ENCODE measurements at places on chromosomes 2 and 18.

GRCh38 chr18:67961701-67962440 lies 445.4 kb upstream of the DSEL start:
- DNase-seq, result no peak

DNA sequence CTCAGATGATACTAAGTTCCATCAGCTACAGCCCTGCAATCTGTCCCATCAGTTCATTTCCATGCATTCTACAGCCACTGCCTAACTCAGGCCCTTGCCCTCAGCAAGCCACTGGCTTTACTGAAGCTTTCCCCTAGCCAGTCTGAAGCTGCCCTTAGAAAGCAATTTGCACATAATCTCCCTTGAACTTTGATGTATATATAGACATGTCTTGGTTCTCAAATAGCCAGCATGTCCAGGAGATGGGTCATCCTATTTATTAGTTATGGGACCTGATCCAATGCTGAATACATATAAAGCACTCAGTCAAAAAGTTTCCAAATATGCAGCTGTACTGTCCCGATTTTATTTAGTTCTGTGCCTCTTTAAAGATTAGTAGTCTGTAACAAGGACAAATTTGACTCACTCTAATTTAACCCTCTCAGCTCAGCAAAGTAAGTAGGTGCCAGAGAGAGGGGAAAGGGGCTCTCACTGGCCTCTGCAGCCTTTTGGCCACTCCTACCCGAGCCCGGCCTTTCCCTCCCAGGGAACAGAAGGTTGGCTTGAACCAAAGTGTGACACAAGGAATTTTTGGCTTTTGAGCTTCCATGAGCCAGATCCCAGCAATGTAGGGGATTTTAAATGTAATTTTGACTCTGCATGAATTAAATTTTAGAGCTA lies 70.7 kb downstream of the CCDC93 start:
- no peak for DNase-seq

GRCh38 chr18:44955825-44956224 lies 275.1 kb downstream of the SETBP1 start:
- DNase-seq, result no peak

- DNase-seq, result no peak
Measured at GRCh38 chr18:39776766-39777165, 2178.3 kb upstream of the PIK3C3 start.

DNA sequence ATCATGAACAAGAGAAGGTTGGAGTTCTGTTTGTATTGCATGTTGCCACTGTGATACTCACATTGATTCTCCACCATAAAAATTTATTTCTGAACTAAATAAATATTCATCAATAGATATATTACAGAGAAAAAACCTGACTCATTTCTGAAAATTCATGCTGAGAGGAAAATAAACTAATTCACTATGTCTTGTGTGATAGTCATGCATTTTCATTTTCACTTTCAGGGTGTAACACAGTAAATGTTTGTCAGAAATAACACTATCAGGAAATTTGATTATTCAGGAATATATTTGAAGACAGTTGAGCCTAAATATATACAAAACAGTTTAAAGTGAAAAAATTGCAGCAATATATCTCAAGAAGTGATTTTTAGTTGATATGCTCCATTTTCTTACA lies 335.2 kb downstream of the KCNJ3 start:
- no peak for DNase-seq

- peak; percentile 90 for DNase-seq
Measured at GRCh38 chr18:3816610-3817363, 366.8 kb downstream of the TGIF1 start.

- peak; percentile 51 for DNase-seq
Measured at GRCh38 chr2:25664183-25664964, 9.0 kb downstream of the DTNB start.

GRCh38 chr2:232655392-232655791 lies 22.0 kb downstream of the EFHD1 start:
- no peak for DNase-seq

- peak; percentile 44 for DNase-seq
Measured at GRCh38 chr2:41930807-41931566, 116.8 kb upstream of the PKDCC start.

DNA sequence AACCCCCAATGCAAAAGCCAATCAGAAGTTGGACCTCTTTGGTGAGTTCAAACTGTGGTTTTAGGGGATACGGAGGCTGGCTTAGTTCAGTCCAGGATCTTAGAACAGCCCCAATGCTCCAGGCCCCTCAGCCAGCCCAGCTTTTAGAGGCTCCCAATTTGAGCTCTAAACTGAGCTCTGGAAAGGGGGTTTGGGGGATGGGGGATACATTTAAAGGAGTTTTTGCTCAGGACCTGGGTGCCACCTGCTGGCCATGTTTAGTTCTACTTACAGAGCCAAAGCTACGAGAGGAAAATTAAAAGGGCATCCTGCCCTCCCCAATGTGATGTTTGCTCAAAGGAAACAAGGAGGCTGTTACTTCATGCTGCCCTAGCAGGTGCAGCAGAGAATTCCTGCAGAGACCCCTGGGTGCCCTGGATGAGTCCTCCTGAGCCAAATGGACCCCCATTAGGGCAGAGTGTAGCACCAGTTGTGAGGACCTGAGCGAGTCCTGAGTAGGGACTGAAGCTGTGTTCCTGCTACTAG lies 15.9 kb upstream of the TMEM214 start:
- DNase-seq, result peak; percentile 64

DNA sequence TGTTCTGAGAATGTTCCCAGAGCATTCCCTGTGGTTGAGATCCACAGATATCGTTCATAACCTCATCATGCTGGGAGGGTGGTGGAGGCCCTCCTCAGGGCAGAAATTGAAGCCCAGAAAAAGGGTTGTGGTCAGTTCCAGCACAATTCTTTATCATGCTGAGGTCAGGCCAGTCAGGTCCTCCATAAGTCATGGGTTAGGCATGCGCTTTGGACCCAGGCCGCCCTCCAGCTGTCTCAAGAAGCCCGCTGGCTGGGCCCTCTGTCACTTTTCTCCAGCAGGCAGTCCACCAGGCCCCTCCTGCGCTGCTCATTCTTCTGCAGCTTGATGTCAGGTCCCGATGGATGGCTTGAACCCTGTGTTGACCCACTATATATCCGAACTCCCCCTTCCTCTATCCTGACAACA lies 151.1 kb upstream of the NT5C1B start:
- no peak for DNase-seq

- DNase-seq, result no peak
Measured at GRCh38 chr2:222318712-222319585, 20.2 kb upstream of the PAX3 start.

DNA sequence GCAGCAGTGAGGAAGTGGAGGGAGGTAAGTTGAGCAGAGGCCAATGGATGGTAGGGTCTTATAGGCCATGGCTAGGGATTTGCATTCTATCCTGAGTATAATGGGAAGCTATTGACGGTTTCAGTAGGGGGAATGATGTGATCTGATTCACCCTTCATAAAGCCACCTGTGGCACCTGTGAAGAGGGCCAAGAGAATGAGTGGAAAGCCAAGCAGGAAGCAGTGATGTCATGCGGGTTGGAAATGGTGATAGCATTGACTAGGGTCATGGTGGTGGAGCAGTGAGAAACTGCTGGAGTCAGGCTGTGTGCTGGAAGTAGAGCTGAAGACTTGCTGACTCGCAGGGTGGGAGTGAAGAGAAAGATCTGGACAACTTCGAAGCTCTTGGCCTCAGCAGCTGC lies 111.7 kb downstream of the MARCHF4 start:
- DNase-seq, result no peak

DNA sequence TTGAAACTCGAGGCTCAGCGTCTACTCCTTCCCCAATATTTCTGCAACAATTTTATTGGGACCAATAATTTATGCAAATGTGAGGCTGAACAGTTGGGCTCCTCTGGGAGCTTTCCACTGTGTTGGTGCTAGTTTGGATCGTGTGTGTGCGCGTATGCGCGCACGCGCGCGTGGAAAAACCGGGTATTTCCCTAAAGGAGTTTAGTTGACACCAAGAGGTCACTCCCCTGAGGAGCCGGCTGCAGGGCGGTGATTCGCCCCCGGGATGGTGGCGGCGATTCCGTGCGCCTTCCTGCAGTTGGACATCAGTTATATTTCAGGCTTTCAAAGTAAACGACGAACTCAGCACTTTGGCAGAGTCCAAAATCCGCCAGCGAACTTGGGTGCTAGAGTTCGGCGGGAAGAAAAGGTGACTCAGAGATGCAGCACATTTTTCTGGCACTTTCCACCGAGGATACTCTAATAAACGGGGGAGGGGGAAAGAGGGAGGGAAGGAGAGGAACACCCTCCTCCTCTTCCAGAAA lies 186.5 kb upstream of the FANCL start:
- no peak for DNase-seq

DNA sequence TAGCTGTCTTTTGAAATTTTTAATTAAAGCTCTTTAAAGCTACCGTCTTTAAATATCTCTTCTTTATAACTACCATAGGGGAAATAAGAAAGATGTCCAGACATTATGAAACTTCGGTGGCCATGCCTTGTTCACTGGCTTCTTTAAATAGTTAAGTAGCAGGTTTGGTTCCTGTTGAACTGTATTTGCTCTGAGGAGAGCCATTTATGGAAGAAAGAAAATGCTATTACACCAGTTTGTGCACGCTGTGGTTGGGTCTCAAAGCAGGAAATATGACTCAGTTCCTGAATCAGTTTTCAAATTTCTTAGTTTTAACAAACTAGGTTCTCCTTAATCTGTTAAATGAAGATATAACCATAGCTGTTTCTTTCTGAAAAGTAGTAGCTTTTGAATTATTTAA lies 12.2 kb downstream of the ARPC2 start:
- peak; percentile 26 for DNase-seq

Measured in fibroblast of the conjunctiva (primary cell).